ENCODE measurements at places on chromosomes 6 and 20.
A peak's percentile ranks its signal among the peaks of the same experiment; 100 is the strongest.

GRCh38 chr6:47439348-47439668, 38.3 kb upstream of the CD2AP start:
- DNase-seq: no peak

DNA sequence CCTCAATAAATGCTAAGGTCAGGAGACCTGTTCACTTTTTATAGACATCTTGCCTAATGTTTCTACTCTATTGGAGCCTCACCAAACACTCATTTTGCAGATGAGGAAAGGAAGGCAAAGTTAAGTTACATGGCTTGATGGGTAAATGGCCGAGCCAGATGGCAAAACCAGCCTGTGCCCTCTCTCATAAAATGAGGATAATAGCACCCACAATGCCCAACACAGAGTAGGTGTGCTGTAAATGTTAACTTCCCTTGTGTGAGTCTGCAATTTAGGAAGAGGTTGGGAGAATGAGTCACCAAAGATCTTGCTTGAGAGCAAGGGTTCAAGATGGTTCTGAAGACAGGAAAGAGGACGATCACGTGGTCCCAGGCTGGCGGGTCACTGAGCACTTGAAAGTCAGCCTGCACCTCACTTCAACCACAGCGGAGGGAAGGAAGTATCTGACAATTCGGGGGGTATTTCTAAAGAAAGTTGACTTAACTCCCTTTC, 3.3 kb downstream of the KCNK5 start:
- DNase-seq: peak; percentile 76

DNA sequence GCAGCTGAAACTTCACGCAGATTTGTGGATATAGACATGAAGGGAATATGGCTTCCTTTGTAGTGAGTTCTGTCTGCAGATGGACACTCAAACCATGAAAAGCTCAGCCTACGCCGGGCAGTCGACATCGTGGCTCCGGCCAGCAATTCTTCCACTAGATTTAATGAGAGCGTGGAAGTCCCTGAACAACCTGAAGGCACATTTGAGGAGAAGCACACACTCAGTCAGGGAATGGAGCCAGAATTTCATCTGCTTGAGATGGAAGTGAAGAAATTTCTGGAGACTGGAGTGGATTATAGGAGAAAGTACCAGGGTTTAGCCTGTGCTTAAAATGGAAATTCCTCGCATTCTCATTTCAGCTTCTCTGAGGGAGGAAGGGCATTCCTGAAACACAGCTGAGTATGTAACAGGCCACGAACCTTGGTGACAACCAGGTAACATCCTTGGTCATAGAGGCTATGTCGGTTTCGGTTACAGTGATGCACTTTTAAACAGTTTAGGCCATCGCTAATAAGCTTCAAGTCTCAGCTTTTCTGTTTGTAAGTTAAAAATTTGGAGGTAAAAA, 80.5 kb upstream of the AGPAT4 start:
- no peak for DNase-seq

DNA sequence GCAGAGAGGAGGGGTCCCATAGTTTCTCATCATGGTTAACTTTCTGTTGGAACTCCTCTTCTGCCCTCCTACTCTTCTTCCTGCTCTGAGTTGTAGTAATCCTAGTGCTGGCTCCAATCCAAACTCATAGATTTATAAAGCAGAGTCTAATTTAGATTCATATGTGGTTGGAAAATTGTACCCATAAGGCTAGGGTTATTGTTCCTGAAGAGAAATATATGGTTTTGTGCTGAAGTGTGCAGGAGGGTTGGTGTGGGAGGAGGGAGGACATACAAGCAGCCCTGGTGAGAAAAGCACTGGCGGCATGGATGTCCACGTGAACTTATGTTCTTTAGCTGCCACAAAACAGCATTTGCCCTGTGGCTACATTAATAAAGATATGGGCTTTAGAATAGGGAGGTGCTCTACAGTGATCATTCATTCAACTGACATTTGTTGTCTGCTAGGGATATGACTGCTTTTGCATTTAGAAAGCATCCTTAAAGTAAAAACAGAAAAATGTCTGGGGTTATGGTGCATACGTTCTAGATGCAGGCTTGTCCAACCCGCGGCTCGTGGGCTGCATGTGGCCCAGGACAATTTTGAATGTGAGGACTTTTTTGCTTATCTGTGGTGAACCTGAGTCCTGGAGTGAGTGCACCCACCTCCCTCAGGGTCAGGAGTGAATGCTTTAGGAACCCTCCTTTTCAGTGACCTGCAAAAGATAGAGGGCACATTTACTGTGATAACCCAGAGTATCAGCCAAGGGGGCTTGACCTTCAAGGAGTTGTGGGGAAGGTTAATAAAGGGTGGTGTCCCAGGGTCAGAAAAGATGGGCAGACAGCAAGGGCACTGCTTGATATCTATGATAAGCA, 4.1 kb downstream of the HLA-A start:
- peak; percentile 36 for DNase-seq

- no peak for DNase-seq
Measured at GRCh38 chr6:109349419-109349987, 32.8 kb downstream of the CD164 start.

GRCh38 chr20:7031222-7031621, 263.7 kb downstream of the BMP2 start:
- no peak for DNase-seq

- DNase-seq: no peak
Measured at GRCh38 chr6:134816300-134816699, 133.6 kb downstream of the ALDH8A1 start.

DNA sequence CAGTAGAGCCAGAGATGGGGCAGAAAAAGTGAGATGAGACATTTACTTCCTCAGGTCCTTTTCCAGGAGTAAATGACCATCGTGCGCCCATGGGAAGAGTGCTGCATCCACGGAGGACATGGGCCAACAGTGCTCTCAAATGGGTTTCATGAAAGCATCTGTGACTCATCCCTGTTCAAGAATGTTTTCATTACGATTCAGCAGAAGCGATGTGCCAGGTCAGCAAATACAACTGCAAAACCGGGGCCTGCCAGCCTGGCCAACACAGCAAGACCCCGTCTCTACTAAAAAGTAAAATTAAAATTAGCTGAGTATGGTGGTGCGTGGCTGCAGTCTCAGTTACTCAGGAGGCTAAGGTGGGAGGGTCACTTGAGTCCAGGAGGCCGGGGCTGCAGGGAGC, 125.1 kb downstream of the LY86 start:
- DNase-seq: no peak

GRCh38 chr6:52877168-52877567, 32.3 kb downstream of the GSTA3 start:
- no peak for DNase-seq

DNA sequence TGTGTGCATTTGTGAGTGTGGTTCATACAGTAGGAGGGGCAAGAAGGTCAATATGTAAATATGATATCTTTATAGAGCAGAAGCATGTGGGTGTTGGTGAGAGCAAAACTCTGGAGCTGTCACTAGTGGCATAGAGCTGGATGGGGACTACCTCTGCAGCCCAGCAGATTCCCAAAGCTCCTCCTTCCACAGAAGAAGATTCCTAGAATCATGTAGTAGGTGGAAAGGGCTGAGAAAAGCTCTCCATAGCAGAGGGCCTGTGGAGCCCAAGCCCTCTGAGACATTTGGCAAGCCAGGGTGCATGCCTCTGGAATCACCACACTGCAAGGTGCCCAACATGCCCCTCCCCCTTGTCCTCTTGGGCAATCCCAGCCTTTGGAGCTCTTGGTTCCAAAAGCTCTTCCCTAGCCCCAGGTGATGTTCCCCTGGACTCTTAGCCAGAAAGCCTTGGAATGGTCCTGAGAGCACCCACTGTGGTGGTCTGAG, 233.2 kb downstream of the LRFN2 start:
- DNase-seq: no peak

DNA sequence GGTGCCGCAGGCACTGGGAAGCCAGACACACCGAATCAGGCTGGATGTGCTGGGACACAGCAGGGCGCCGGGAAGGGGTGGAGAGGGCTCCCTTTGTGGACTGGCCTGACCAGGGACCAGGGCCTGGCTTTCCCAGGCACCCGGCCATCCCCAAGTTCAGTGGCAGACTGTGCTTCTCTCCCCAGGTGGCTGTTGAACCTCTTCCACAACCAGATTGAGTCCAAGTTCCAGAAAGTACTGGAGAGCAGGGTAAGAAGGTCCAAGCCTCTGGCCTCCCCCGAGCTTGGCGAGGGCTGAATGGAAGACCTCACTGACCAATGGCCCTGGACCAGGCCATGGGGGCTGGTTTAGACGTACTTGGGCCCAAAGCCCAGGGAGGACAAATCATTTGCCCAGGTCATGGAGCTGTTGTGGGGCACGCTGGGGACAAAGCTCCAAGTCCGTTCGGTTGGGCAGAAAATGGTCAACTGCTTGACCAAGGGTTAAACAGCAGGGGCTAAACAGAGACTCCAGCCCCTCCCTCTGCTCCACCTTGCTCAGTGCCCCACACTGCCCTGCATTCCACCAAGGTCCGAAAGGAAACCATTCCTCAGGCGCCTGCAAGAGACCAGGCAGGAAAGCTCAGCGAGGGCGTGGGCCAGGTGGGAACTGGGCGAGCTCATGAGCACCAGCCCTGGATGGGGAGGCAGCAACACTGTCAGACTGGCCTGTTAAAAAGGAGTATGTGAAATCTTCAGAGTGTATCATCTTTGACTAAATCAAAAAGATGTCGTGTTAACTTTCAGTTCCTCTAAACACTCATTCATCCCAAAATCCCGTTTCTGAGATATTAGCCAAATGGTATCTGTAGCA, 9.1 kb downstream of the LBP start:
- DNase-seq: no peak

DNA sequence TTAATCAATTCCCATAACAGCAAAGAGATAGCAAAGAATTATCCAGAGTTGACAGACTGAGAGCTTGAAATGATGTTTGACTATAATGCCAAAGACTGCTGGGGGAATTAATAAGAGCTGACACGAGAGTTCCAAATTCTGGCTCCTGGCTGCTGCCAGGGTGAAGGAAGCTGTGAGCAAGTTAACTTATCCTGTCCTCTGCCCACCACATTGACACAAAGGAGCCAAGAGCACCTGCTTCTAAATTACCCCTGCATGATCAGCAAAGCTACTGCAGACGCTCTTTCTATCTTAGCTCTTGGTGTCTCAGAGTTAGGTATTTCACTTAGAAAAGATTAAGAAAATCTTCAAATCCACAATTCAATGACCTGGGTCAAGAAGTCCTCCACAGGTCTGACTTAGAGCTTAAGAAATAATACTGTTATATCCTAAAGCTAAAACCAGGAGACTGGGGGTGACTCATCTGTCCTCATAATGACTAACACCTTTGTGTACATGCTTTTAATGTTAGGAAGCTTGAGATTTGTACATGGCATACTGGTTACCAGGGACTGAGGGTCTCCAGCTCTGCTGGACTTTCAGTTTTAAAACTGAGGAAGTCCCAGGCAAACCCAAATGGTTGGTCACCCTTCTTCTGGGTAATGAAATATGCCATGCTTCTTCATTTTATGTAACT, 13.2 kb upstream of the FRK start:
- no peak for DNase-seq

GRCh38 chr20:63491078-63491477, 7.8 kb downstream of the EEF1A2 start:
- DNase-seq: no peak

DNA sequence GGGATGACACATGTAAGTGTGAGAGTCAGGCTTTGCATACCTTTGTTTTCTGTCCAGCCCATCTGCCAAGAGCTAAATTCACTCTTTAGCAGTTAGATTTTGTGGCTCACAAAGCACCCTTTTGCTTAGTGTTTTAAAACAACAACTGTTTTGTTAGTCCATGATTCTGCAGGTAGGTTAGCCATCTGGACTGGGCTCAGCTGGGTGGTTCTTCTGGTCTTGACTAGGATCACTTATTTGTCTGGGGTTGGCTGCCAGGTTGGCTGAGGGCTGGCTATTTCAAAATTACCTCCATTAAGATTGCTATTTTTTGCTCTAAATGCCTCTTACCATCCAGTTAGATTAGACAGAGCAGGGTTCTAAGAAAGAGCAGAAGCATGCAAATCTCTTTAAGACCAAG, 489.3 kb downstream of the BTBD3 start:
- DNase-seq: no peak

DNA sequence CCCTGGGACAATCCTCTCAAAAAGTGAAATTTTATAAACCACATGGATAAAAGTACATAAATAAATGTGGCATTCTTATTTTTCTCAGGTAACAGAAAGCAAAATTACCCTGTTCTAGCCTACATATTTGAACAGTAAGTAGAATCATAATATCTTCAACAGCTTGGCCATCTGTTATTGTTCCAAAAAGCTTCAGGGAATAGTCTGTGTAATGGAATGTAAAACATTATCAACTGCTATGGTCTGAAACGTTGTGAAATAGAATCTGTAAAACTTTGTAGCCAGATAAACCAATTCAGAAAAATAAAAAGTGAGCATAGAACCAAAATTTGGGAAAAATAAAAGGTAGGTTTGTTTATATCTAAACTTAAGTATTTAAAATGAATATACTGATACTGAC, 114.7 kb downstream of the THEMIS start:
- no peak for DNase-seq

- no peak for DNase-seq
Measured at GRCh38 chr20:35558451-35558850, 16.6 kb downstream of the ERGIC3 start.

DNA sequence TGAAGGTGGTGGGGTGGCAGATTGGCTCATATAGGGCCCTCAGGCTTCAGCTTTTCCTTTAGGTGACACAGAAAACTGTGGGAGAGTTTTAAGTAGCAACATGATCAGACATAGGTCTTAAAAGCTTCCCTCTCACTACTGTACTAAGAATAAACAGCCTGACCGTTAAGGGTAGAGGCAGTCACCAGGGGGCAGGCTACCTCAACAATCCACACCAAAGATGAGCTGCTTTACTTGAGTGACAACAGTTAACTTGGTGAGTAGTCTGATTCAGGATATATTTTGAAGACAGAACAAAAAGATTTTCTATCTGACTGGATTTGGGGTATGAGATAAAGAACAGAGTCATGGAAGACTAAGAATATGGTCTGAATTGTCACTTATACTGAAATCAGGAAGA, 193.1 kb upstream of the SHLD1 start:
- DNase-seq: peak; percentile 67

- no peak for DNase-seq
Measured at GRCh38 chr20:25223765-25224720, 23.8 kb upstream of the PYGB start.

- DNase-seq: no peak
Measured at GRCh38 chr20:45814314-45814713, 1.9 kb downstream of the UBE2C start.

GRCh38 chr6:20211941-20212391, 303 bp downstream of the MBOAT1 start:
- DNase-seq: peak; percentile 62

GRCh38 chr20:35005463-35005961, 49.8 kb downstream of the MYH7B start:
- no peak for DNase-seq

- no peak for DNase-seq
Measured at GRCh38 chr6:126784161-126784790, 334.2 kb upstream of the RSPO3 start.

GRCh38 chr6:40640599-40641227, 53.5 kb upstream of the LRFN2 start:
- no peak for DNase-seq

DNA sequence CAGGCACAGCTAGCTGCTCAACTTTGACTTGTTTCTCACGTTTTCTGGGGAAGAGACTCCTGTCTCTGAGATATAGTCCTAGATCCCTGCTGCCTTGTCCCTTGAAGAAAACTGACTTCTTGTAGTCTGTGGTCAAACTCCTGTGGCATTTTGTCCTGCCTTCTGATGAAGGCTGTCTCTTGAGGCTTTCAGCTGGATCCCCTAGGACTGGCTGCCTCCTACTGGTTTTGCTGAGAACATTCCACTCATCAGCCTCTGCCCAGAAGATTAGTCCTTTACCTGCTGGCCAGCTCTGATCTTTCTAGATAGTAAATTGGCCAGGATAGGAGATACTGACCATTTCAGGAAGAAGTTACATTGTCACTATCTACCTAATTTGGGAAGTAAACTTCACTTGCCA, 71.9 kb upstream of the CNR1 start:
- peak; percentile 23 for DNase-seq

All from stimulated activated CD8-positive, alpha-beta memory T cell treated with anti-CD3 and anti-CD28 coated beads, Interleukin-4, amount 100 ng/mL, for 48 hours (primary cell).